ENCODE measurements at places on chromosomes 7 and 10.

DNA sequence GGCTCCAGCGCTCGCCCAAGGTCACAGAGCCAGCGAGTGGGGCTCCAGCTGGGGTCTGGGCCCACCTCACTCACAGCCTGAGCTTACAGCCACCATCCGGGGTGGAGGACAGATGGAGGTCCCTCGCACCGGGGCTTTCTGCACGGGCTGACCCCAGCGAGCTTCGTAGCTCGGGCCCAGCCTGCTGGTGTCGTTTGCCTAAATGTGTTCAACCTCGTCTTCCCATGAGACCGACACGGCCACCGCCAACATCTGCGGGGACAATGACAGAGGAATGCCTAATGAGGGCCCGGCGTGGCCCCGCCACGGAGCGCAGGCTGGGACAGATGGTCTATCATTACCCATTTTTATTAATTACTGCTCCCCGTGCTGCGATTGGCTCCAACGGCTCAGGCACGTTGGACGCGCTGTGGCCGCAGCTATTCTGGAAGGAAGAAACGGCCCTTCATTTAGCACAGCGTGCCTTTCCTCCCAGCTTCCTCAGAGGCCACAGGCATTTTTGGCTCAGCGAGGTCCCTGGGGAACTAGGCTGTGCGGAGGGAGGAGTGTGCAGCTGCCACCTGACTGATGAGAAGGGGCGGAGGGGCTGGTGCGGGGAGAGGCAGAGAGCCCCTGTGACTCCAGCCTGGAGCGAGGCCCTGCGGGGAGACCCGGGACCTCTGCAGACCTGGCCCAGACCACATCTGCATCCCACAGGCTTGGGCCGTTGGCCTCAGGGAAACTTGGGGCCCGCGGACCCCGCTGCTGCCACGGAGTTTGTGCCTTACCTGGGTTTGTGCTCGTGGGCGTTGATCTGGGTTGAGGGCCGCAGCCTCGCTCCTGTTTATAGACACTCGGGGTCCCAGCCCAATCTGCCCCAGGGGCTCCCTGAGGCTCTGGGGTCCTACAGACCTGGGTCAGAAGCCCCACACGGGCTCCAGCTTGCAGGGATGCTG lies 22.9 kb upstream of the ELFN1 start:
- DNase-seq = no peak

DNA sequence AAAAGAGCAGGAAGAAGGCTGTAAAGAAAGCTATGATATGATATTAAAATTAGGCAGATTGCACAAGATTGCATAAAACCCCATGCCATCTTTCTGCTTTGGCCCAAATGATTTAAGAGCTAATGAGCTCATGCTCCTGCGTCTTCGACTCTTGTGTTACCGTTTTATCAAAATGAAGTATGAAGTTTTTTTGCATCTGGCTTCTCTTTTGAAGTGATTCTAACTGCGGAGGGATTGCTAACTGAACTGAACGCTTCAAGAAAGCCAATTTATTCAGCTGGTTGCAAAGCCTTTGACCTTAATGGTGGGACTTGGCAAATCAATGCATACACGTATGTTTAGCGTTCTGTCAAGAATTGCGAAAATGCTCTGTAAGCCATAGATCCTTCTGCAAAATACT lies 282.9 kb downstream of the TWIST1 start:
- no peak for DNase-seq

GRCh38 chr7:83866582-83866981 lies 217.6 kb upstream of the SEMA3E start:
- DNase-seq = no peak

DNA sequence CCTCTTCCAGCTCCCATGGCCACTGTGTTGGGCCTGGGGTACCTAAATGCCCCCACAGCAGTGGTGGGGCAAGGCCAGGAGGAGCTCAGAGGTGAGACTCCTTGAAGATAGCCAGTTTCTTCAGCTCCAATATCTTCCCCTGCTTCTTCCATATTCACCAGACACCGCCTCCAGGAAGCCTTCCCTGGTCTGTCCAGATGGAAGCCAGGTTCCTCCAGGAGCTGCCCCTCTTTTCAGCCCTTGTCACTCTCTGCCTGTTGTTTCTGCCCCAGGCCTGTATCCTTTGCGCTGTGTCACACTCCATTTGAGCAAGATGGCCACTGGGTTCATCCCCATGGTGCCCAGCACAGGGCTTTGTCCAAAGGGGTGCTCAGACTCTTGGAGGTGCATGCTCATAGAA lies 127.7 kb downstream of the MYL10 start:
- no peak for DNase-seq

- no peak for DNase-seq
Measured at GRCh38 chr10:94093286-94093905, 99.7 kb downstream of the PLCE1 start.

GRCh38 chr10:79195091-79195923 lies 126.5 kb downstream of the ZMIZ1 start:
- DNase-seq = peak; percentile 77

DNA sequence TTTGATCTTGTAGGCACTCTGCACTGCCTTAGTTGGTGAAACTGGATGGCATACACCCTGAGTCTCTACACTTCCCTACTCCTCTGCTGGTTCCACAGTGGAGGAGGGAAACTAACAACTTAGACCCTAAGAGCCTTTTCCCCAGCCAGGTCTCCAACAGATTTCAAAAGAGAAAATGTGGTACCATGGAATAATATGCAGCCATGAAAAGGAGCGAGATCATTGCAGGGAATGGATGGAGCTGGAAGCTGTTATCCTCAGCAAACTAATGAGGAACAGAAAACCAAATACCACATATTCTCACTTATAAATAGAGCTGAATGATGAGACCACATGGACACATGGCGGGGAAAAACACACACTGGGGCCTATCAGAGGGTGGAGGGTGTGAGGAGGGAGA lies 36.3 kb upstream of the CCDC3 start:
- DNase-seq = no peak

GRCh38 chr10:78981970-78982281 lies 86.8 kb upstream of the ZMIZ1 start:
- no peak for DNase-seq

GRCh38 chr7:138776166-138776833 lies 21.5 kb upstream of the TMEM213 start:
- no peak for DNase-seq

- no peak for DNase-seq
Measured at GRCh38 chr10:72445851-72446250, 91.1 kb upstream of the DNAJB12 start.

GRCh38 chr10:72030762-72031543 lies 57.4 kb downstream of the SPOCK2 start:
- DNase-seq = no peak

- DNase-seq = no peak
Measured at GRCh38 chr7:24864214-24864817, 107.1 kb upstream of the GSDME start.

GRCh38 chr7:159094023-159094740 lies 50.5 kb downstream of the VIPR2 start:
- DNase-seq = no peak

DNA sequence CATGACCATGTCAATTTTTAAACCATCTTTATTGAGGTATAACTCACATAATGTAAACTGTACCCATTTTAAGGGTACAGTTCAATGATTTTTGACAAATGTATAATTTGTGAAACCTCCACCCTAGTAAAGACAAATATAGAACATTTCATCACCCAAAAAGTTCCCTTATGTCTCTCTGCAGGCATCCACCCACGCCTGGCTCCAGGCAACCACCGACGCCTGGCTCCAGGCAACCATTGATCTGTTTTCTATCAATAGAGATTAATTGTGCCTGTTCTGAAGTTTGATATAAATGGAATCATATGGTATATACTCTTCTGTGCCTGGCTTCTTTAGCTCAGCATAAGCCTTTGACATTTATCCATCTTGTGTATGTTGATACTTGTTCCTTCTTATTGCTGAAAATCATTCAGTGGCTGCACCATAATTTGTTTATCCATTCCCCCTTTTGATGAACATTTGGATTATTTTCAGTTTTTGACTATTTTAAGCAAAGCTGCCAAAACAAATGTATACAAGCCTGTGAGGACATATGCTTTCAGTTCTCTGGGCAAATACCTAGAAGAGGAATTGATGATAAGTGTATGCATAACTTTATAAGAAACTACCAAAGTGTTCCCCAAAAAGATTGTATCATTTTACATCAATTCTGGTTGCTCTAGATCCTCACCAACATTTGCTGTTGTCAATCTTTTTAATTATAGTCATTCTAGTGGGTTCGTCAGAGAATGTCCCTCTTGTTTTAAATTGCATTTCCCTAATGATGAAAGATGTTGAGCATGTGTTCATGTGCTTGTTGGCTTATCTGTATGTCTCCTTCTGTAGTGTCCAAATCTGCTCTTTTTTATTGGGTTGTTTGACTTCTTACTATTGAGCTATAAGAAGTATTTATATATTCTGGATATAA lies 55.7 kb upstream of the HECTD2 start:
- no peak for DNase-seq

Data from activated gamma-delta T cell treated with Interleukin-2 at 50 U/mL for 16 hours (primary cell).